ENCODE measurements at places on chromosomes 2 and 18. TPM values are rescaled to one million over a fixed set of nuclear protein-coding genes. Genes with fewer than 3 reads are reported as not detected.

GRCh38 chr18:5527603-5528002 lies 16.2 kb downstream of the EPB41L3 start:
- no peaks in the 10 kb centered on the region for H3K27me3 ChIP-seq
- H3K4me3 ChIP-seq, result no peak overlapping the region
- H3K36me3 ChIP-seq, result no peaks in the 10 kb centered on the region
- no peak overlapping the region for H3K27ac ChIP-seq
- no peak for DNase-seq

DNA sequence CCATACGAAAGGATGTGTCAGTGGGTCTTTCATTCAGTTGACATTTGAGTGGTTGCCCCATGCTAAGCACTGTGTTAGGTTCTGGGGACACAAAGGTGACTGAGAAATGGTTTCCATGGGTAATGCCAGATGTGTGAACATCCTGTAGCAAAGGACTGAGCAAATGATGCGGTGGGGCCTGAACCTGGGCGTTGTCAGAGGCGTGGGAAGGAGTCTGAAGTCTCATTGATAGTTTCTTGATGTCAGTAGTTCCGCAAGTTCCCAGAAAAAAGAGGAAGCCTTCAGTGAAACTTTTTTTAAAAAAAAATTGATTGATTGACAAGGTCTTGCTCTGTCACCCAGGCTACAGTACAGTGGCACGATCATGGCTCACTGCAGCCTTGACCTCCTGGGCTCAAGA lies 56.9 kb downstream of the LIMS1 start:
- no peaks in the 10 kb centered on the region for H3K36me3 ChIP-seq
- peak overlapping the region; percentile 33 for H3K27ac ChIP-seq
- no peak for DNase-seq
- no peak overlapping the region for H3K4me3 ChIP-seq
- peaks cover 5% of the 10 kb centered on the region for H3K27me3 ChIP-seq

GRCh38 chr2:65267008-65267407 lies 39.4 kb downstream of the ACTR2 start:
- no peaks in the 10 kb centered on the region for H3K27me3 ChIP-seq
- H3K4me1 ChIP-seq, result peaks cover 5% of the 10 kb centered on the region
- H3K4me3 ChIP-seq, result no peak overlapping the region
- no peak for DNase-seq
- H3K27ac ChIP-seq, result no peak overlapping the region

GRCh38 chr2:101026923-101027469 lies 24.9 kb downstream of the RPL31 start:
- H3K4me1 ChIP-seq, result peaks cover 9% of the 10 kb centered on the region
- H3K36me3 ChIP-seq, result peaks cover 45% of the 10 kb centered on the region
- no peak for DNase-seq
- H3K27me3 ChIP-seq, result peaks cover 4% of the 10 kb centered on the region
- no peak overlapping the region for H3K27ac ChIP-seq

GRCh38 chr2:126781206-126781605 lies 117.5 kb upstream of the TEX51 start:
- H3K27me3 ChIP-seq, result peaks cover 6% of the 10 kb centered on the region
- DNase-seq, result no peak
- peaks cover 4% of the 10 kb centered on the region for H3K36me3 ChIP-seq
- no peak overlapping the region for H3K27ac ChIP-seq
- no peaks in the 10 kb centered on the region for H3K4me1 ChIP-seq
- no peak overlapping the region for H3K4me3 ChIP-seq

- peaks cover 2% of the 10 kb centered on the region for H3K27me3 ChIP-seq
- H3K36me3 ChIP-seq, result peaks cover 77% of the 10 kb centered on the region
- no peak for DNase-seq
- H3K4me3 ChIP-seq, result no peak overlapping the region
- no peak overlapping the region for H3K27ac ChIP-seq
- no peaks in the 10 kb centered on the region for H3K4me1 ChIP-seq
Measured at GRCh38 chr2:205792908-205793307, 110.6 kb downstream of the NRP2 start.

The EN1 gene
- total RNA-seq, result 0.87 TPM

The RAB11FIP5 gene
- total RNA-seq, result 27.8 TPM

The GFPT1 gene
- 52.8 TPM for total RNA-seq

The TRABD2A gene
- total RNA-seq, result 7.2 TPM

The LYPD6 gene
- total RNA-seq, result 3.5 TPM
